ENCODE measurements at places on chromosomes 16 and 17. TPM values are rescaled to one million over a fixed set of nuclear protein-coding genes. Genes with fewer than 3 reads are reported as not detected.
A peak's percentile ranks its signal among the peaks of the same experiment; 100 is the strongest.

GRCh38 chr16:21603928-21604327 lies 4.6 kb downstream of the METTL9 start:
- H3K27ac ChIP-seq: no peak overlapping the region
- H3K36me3 ChIP-seq: no peaks in the 10 kb centered on the region
- no peak for DNase-seq
- H3K27me3 ChIP-seq: no peaks in the 10 kb centered on the region
- no peak overlapping the region for H3K4me3 ChIP-seq

DNA sequence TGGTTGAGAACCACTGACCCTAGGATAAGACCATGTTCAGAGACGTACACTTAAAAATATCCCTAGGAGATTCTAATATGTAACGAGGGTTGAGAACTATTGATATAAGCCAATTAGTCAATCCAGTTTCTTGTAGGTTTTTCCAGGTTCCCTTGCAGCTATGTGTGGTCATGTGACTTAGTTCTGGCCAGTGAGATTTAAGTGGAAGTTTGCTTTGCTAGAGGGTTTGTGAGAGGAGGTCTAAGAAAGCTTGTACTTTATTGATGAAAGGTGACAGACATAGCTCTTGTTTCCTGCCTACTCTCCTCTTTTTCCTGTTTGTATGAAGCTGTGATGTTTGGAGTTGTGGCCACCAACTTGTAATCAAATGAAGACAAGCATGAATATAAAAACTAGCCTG lies 110.1 kb upstream of the SIAH1 start:
- no peaks in the 10 kb centered on the region for H3K36me3 ChIP-seq
- H3K4me3 ChIP-seq: no peak overlapping the region
- H3K27me3 ChIP-seq: peaks cover 6% of the 10 kb centered on the region
- no peak overlapping the region for H3K27ac ChIP-seq
- H3K4me1 ChIP-seq: no peaks in the 10 kb centered on the region

GRCh38 chr17:31745964-31746600 lies 113.0 kb downstream of the COPRS start:
- no peak for DNase-seq
- no peak overlapping the region for H3K27ac ChIP-seq
- no peaks in the 10 kb centered on the region for H3K4me1 ChIP-seq
- peaks cover 18% of the 10 kb centered on the region for H3K27me3 ChIP-seq
- H3K4me3 ChIP-seq: no peak overlapping the region
- H3K36me3 ChIP-seq: no peaks in the 10 kb centered on the region

DNA sequence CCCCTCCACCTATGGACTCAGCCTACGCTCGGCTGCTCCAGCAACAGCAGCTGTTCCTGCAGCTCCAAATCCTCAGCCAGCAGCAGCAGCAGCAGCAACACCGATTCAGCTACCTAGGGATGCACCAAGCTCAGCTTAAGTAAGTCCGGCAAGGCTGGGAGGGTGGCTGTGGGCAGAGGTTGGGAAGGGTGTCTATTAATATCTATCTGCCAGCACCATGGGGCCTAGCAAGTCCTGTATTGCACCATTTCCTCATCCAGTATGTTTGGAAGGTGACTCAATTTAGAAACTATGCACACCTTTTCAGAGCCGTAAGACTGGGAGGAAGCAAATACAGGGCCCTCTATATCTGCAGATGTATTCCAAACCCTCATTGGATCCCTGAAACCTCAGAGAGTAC lies 45.0 kb upstream of the ARHGAP44 start:
- H3K27ac ChIP-seq: no peak overlapping the region
- no peak for DNase-seq
- no peaks in the 10 kb centered on the region for H3K4me1 ChIP-seq
- H3K4me3 ChIP-seq: no peak overlapping the region
- no peaks in the 10 kb centered on the region for H3K36me3 ChIP-seq
- H3K27me3 ChIP-seq: no peaks in the 10 kb centered on the region

DNA sequence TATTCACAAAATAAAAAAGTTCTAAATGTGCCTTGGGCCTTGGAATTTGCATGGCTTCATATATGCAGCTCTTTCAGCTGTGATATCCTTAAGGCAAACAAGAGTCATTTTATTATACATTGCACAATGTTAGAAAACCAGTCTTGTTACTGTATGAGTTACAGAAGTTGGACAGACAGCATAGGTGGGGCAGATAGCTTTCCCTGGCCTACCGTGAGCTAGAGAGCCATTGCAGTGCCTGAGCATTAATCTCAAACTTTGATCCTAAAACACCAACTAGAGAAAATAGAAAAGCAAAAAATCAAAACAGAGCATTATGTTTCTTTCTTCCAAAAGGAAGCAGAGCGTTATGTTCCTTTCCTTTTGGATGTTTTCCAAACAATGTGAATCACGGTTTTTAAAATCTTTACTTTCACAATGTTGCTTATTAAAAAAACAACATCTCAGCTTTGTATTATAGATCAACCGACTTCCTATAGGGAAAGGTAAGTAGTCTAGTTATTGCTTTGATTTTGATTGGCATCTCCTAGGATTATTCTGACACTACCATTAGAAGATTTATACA lies 32.2 kb downstream of the ARHGAP44 start:
- no peaks in the 10 kb centered on the region for H3K36me3 ChIP-seq
- no peaks in the 10 kb centered on the region for H3K27me3 ChIP-seq
- H3K4me3 ChIP-seq: no peak overlapping the region
- no peak overlapping the region for H3K27ac ChIP-seq
- H3K4me1 ChIP-seq: no peaks in the 10 kb centered on the region

GRCh38 chr17:45306623-45307022 lies 10.2 kb downstream of the MAP3K14 start:
- H3K27me3 ChIP-seq: no peaks in the 10 kb centered on the region
- H3K4me3 ChIP-seq: no peak overlapping the region
- H3K36me3 ChIP-seq: peaks cover 71% of the 10 kb centered on the region
- H3K4me1 ChIP-seq: peaks cover 78% of the 10 kb centered on the region
- no peak for DNase-seq

DNA sequence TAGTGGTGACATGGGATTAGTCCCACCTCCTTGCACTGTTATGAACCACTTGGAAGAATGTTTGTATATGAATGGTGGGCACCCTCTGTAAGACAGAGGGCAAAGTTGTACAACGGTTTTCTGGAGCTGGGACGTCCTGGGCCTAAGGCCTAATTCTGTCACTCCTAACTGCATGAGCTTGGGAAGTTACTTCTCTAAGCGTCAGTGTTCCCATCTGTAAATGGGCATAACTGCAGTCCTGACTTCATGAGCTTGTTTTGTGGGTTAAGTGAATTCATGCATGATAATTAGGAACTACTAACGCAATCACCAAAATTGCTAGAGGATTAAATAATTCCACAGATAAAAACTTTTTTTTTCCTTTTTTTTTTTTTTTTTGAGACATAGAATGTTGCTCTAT lies 1.8 kb downstream of the TBC1D16 start:
- H3K36me3 ChIP-seq: no peaks in the 10 kb centered on the region
- peaks cover 11% of the 10 kb centered on the region for H3K4me1 ChIP-seq
- H3K27ac ChIP-seq: no peak overlapping the region
- H3K4me3 ChIP-seq: no peak overlapping the region
- peaks cover 45% of the 10 kb centered on the region for H3K27me3 ChIP-seq

- DNase-seq: no peak
- H3K4me3 ChIP-seq: no peak overlapping the region
- no peaks in the 10 kb centered on the region for H3K27me3 ChIP-seq
- no peaks in the 10 kb centered on the region for H3K4me1 ChIP-seq
- H3K27ac ChIP-seq: no peak overlapping the region
- H3K36me3 ChIP-seq: no peaks in the 10 kb centered on the region
Observed at GRCh38 chr17:11944587-11944986, 52.7 kb downstream of the ZNF18 start.

DNA sequence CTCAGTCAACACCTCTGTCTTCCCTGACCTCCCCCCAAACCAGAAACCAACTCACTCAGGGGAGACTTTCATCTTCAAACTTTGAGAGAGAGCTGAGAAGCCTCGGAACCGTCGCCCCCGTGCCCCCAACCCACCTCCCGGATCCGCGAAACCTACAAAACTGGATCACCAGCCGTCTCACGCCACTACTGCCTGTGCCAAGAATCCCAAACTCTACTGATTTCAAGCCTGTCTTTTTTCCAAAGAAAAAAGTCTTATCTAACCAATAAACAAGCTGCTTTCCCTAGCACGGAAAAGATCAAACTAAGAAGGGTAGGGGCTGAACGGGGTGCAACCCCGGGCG lies 2.0 kb downstream of the AXIN2 start:
- H3K36me3 ChIP-seq: peaks cover 3% of the 10 kb centered on the region
- no peak for DNase-seq
- H3K4me1 ChIP-seq: peaks cover 29% of the 10 kb centered on the region
- H3K4me3 ChIP-seq: no peak overlapping the region
- H3K27me3 ChIP-seq: peaks cover 8% of the 10 kb centered on the region

- DNase-seq: no peak
- no peak overlapping the region for H3K27ac ChIP-seq
- no peak overlapping the region for H3K4me3 ChIP-seq
- peaks cover 6% of the 10 kb centered on the region for H3K27me3 ChIP-seq
Observed at GRCh38 chr17:80177986-80178595, 8.3 kb downstream of the CARD14 start.

- H3K27ac ChIP-seq: no peak overlapping the region
- H3K36me3 ChIP-seq: no peaks in the 10 kb centered on the region
- H3K4me3 ChIP-seq: no peak overlapping the region
- H3K27me3 ChIP-seq: peaks cover 3% of the 10 kb centered on the region
- H3K4me1 ChIP-seq: no peaks in the 10 kb centered on the region
Observed at GRCh38 chr17:81323083-81323369, 27.9 kb upstream of the SLC38A10 start.

DNA sequence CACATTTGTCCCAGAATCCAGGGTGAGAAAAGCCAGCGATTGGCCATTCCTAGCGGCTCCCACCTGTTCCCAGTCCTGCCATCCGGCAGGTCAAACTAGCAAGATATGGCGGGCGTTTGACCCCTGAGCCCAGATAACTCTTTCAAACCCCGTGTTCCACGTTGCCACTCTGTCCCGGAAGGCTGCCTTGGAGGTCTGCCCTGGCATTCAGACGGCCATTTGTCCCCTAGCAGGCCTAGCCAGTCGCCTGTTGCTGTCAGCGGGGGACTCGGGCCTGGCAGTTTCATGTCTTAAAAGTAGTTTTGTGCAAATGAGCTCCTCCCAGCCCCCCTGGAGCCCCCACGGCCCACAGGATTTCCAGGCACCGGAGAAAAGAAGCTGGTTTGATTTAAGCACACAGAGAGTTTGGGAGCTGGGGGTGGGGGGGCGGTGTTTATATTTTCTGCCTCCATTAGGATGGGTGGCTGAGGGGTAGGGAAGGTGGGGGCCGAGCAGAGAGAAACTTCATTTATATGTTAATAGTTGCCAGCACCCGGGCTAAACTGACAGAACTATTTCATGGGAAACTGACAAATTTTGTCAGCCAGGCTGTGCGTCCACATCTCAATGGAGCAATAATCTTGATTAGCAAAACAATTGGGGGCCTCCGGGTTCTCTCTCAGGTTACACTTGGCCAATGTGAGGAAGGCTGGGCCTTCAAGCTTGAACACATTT lies 240.9 kb upstream of the SALL1 start:
- no peaks in the 10 kb centered on the region for H3K27me3 ChIP-seq
- DNase-seq: no peak
- H3K27ac ChIP-seq: no peak overlapping the region
- no peaks in the 10 kb centered on the region for H3K4me1 ChIP-seq

DNA sequence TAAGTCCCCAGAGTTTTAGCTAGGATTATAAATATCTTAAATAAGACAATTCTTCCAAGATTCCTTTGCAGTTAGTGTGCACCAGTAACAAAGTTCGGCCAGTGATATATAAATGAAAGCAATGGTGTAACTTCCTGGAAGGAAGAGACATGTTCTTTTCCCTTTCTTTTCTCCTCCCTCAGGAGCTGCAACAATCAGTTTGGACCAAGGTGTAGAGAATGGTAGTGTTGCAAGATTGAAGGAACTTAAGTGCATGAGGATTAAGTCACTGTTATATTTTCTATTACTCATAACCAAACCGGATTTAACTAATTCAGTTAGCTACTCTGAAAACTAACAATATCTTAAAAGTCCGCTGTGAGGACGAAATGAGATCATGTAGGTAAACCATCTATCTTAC lies 68.9 kb upstream of the KCNJ16 start:
- H3K36me3 ChIP-seq: no peaks in the 10 kb centered on the region
- no peak overlapping the region for H3K4me3 ChIP-seq
- no peak for DNase-seq
- no peak overlapping the region for H3K27ac ChIP-seq
- no peaks in the 10 kb centered on the region for H3K27me3 ChIP-seq
- H3K4me1 ChIP-seq: no peaks in the 10 kb centered on the region

- peak; percentile 65 for DNase-seq
- peaks cover 25% of the 10 kb centered on the region for H3K4me1 ChIP-seq
Observed at GRCh38 chr17:4903051-4903818, at the start of gene CHRNE. CHRNE (minus strand) TSS chr17:4903098; CDS start chr17:4903063, 35 bp downstream.

GRCh38 chr17:78196716-78197115 lies 9.6 kb downstream of the AFMID start:
- H3K27ac ChIP-seq: no peak overlapping the region
- no peaks in the 10 kb centered on the region for H3K27me3 ChIP-seq
- H3K4me3 ChIP-seq: no peak overlapping the region
- peaks cover 18% of the 10 kb centered on the region for H3K36me3 ChIP-seq
- H3K4me1 ChIP-seq: peaks cover 2% of the 10 kb centered on the region

GRCh38 chr16:67528870-67529581 lies 397 bp downstream of the RIPOR1 start:
- H3K27me3 ChIP-seq: peaks cover 28% of the 10 kb centered on the region
- H3K4me3 ChIP-seq: peak overlapping the region; percentile 73
- peaks cover 7% of the 10 kb centered on the region for H3K4me1 ChIP-seq

GRCh38 chr17:67080804-67081203 lies 36.5 kb downstream of the CACNG1 start:
- H3K4me1 ChIP-seq: peaks cover 17% of the 10 kb centered on the region
- no peak overlapping the region for H3K27ac ChIP-seq
- H3K27me3 ChIP-seq: no peaks in the 10 kb centered on the region
- H3K4me3 ChIP-seq: no peak overlapping the region
- DNase-seq: no peak
- H3K36me3 ChIP-seq: peaks cover 28% of the 10 kb centered on the region

- no peak for DNase-seq
- no peaks in the 10 kb centered on the region for H3K27me3 ChIP-seq
Observed at GRCh38 chr17:69538795-69539194, 124.3 kb downstream of the MAP2K6 start.

DNA sequence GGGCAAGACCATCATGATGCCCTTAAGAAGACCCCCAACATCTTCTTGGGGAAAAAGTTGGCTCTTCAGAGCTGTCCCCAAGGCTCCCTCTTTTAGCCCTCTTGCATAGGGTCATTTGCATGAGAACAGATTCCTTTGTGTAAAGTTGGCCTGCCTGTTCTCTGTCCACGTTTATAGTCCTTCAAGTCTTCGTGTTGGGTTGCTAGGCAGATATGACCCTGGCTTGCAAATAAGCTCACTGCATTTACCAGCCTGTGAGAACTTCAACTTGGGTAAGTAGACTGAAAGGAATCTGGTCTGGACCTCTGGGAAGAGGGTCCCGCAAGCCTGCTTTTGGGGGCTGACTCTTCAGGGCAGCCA lies 2.9 kb downstream of the ARSG start:
- peaks cover 6% of the 10 kb centered on the region for H3K36me3 ChIP-seq
- DNase-seq: no peak
- peaks cover 60% of the 10 kb centered on the region for H3K4me1 ChIP-seq
- no peak overlapping the region for H3K4me3 ChIP-seq
- no peaks in the 10 kb centered on the region for H3K27me3 ChIP-seq

Gene TBC1D3I
- 1.2 TPM for total RNA-seq

Gene DNAI2
- total RNA-seq: 0.55 TPM

Gene FAM171A2
- 0.32 TPM for total RNA-seq

Gene C1QTNF8
- not detected for total RNA-seq

Gene ICAM2
- 85.6 TPM for total RNA-seq

Gene EXOC3L1
- not detected for total RNA-seq

Gene TAOK2
- total RNA-seq: 36.0 TPM

Gene PARD6A
- 11.5 TPM for total RNA-seq

Gene MT1E
- 181 TPM for total RNA-seq

Gene HSBP1
- 109 TPM for total RNA-seq
